ENCODE measurements at places on chromosomes 5 and 9.

DNA sequence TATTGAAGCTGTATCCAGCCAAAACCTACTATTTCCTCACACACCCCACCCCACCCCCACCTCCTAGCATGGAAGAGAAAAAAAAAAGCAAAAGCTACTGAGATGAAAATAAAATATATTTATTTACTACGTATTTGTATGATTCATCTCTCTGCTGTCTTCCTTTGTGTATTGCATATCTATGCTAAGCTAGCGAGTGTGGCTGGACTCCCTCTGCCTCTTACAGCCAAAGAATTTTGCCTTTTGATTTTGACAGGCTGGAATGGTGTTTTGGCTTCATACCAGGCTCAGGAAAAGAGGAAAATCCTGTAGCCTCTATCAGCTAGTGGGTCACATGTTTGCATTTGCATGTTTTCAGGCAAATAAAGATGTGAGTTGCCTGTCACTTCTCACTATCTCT, 2.2 kb downstream of the ABLIM3 start:
- DNase-seq = no peak

DNA sequence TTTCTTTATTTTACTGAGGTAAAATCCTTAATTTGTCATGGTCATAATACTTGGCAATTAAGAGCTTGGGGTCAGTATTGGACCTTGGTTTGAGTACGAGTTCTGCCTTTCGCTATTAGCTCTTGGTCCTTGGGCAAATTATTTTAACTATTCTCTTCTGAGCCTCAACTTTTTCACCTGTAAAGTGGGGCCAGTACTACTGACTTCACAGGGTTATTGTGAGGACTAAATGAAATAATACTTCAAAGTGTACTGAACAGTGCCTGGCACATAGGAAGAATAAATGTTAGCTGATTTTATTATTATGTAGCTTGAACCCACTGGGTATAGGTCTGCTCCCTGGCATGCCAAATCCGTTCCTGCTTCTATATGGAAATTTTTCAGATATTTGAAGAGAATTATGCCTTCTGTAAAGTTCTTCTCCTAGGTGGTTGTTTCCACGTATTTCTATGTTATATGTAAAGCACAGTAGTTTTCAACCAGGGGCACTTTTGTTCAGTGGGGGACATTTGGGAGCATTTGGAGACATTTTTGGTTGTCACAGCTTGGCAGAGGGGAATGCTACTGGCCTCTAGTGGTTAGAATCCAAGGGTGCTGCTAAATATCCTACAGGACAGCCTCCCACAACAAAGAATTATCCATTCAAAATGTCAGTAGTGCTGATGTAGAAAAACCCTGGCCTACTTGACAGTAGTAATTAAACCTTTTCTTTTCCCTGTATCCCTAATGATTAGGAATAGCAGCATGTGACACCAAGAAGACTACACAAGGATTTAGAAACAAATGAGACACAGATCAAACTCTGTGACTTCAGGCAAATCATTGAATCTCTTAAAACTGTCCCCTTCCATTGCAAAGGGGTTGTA, 4.5 kb downstream of the RCL1 start:
- no peak for DNase-seq

DNA sequence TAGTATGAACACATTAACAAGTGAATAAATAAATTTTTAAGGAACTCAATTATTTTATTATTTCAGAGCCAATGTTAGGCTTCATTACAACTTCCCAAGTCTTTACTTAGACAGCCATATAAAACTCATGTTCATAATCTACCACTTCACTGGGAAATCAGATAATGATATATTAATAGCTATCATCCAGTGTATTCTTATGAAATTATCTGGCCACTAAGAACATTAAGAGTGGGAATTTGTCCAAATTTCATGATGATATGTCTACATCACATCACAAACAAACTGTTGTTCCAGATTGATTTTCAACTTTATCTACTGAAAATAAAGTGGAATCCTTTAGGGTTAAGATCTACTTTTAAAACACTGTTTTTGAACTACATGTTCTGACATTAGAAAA, 668.6 kb downstream of the EFNA5 start:
- no peak for DNase-seq

DNA sequence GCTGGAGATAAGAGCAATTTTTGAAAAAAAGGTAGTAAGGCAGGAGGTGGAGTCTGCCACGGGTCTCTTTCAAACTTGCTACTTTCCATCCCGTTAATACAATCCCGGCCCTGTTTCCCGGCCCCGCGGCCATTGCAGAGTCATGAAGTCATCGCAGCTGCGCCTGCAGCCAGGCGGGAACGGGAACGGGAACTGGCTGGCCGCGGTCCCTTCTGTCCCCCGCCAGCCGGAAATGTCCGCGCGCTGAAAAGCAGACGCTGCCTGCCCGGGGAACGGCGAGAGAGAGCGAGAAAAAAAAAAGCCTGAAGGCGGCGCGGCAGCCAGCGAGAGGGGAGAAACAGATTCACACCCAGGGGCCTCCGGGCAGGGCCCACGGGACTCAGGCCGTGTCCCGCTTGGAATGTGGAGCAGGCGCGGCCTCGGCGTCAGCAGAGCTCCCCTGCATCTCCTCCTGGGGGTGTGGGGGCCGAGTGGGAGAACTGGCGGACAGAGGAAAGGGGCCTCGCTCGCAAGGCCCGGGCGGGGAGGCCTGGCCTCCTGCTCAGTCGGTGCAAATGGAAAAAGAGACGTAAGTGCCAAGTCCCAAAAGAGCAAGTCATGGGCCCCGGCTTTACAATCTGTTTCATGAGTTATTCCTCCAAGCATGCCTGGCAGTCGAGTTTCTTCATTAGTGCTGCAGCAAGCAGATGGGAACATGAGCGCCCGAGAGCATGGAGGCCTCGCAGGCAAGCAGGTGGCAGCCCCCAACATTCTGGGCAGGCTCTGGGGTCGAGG, 201.2 kb upstream of the GAS1 start:
- DNase-seq = no peak

- no peak for DNase-seq
Measured at GRCh38 chr5:66894480-66895240, 298.5 kb downstream of the MAST4 start.

GRCh38 chr5:92979716-92980115, 601.3 kb downstream of the NR2F1-AS1 start:
- DNase-seq = no peak
